ENCODE measurements at places on chromosomes 11 and 22. TPM values are rescaled to one million over a fixed set of nuclear protein-coding genes. Genes with fewer than 3 reads are reported as not detected.

The MYBPC3 gene
- total RNA-seq, result not detected

The OSBP2 gene
- 15.0 TPM for total RNA-seq

The SLC5A4 gene
- total RNA-seq, result under 0.01 TPM

The SAA2 gene
- total RNA-seq, result not detected

The KCTD14 gene
- total RNA-seq, result 1.5 TPM

The C11orf42 gene
- total RNA-seq, result not detected

The KLHDC7B gene
- not detected for total RNA-seq

The CASP5 gene
- not detected for total RNA-seq

The DLG2 gene
- total RNA-seq, result 198 TPM
